Fibroblast of lung (primary cell): ENCODE measurements at places on chromosomes 6 and 20.

- no peaks in the 10 kb centered on the region for H3K27me3 ChIP-seq
- no peak overlapping the region for H3K4me3 ChIP-seq
Observed at GRCh38 chr20:17953935-17954334, 14.7 kb downstream of the SNX5 start.

- H3K4me1 ChIP-seq: no peaks in the 10 kb centered on the region
- DNase-seq: no peak
- H3K4me3 ChIP-seq: no peak overlapping the region
- H3K36me3 ChIP-seq: no peaks in the 10 kb centered on the region
- H3K27me3 ChIP-seq: no peaks in the 10 kb centered on the region
- no peak overlapping the region for H3K27ac ChIP-seq
Observed at GRCh38 chr20:57616143-57616951, 3.9 kb downstream of the ZBP1 start.

GRCh38 chr20:59560588-59561227 lies 43.6 kb upstream of the PHACTR3 start:
- H3K27ac ChIP-seq: no peak overlapping the region
- no peaks in the 10 kb centered on the region for H3K36me3 ChIP-seq

DNA sequence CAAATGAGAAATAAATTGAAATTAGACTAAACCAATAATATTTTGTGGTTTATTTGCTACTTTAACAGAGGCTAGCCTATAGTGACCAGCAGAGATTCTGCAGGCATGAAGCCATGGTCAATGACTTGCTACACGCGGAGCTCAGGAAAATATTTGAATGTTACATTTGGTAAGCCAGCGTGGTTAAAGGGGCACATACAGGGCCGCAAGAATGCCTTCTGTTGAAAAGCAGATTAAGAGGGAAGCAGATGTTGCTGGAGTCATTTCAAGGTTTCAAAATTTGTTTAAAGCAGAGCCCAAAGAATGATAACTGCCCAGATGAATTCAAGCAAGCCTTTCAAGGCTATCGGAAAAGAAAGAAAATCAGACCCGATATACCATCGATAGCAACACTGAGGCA lies 294.3 kb upstream of the MAN1A1 start:
- H3K4me1 ChIP-seq: no peaks in the 10 kb centered on the region
- H3K27me3 ChIP-seq: no peaks in the 10 kb centered on the region
- H3K4me3 ChIP-seq: no peak overlapping the region
- H3K36me3 ChIP-seq: no peaks in the 10 kb centered on the region
- DNase-seq: peak; percentile 12

DNA sequence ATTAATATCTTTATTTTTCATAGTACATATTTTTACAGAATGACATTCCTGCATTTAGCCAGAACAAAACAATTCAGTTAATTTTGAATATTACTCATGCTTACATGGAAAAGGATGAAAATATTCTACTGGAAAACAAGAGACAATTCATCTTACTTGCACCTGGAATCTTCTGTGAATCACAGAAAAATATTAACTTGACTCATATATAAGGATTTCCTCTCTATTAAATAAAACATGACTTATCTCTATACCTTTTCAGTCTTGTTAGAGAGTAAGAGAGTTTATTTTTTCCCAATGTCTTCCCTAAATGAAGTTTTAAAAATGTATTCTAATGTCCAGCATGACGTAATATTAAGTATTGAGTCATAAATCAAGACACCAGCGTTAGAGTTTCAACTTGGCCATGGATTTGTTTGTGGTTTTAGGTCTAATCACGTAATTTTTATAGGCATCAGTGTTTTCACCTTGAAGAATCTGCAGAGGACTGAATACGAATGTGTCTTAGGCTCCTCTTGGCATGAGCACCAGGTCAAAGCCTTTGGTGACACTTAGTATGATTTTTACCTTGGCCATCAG lies 445.1 kb upstream of the JAG1 start:
- no peaks in the 10 kb centered on the region for H3K36me3 ChIP-seq
- H3K4me1 ChIP-seq: no peaks in the 10 kb centered on the region
- DNase-seq: peak; percentile 73
- no peak overlapping the region for H3K4me3 ChIP-seq

- no peak for DNase-seq
- no peaks in the 10 kb centered on the region for H3K27me3 ChIP-seq
- no peaks in the 10 kb centered on the region for H3K36me3 ChIP-seq
- H3K4me3 ChIP-seq: no peak overlapping the region
- H3K27ac ChIP-seq: no peak overlapping the region
Observed at GRCh38 chr6:115060581-115060980, 717.8 kb upstream of the HS3ST5 start.

DNA sequence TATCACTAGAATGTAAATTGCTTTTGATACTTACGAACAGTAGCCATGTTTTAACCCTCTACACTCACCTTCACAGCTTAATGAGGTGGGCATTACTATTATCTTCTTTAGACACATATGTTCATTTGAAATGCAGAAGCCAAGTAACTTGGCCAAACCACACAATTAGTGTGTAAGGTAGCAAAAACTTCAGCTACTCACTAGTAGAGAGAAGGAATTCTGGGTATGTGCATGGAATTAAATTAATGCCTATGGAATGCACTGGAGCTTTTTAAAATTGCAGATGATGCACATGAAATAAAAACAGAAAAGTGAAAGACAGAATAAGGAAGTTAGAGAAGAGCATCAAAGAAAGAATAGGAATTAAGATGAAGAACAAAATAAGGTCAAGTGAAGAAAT lies 494.0 kb downstream of the ADGRB3 start:
- H3K36me3 ChIP-seq: no peaks in the 10 kb centered on the region
- no peak overlapping the region for H3K27ac ChIP-seq
- H3K27me3 ChIP-seq: no peaks in the 10 kb centered on the region
- no peaks in the 10 kb centered on the region for H3K4me1 ChIP-seq
